Activated naive CD4-positive, alpha-beta T cell treated with anti-CD3 and anti-CD28 coated beads, Interleukin-2, amount 10 ng/mL, durations not matched to agents 7 days and 5 days (primary cell): ENCODE measurements at places on chromosomes 2 and 18.

DNA sequence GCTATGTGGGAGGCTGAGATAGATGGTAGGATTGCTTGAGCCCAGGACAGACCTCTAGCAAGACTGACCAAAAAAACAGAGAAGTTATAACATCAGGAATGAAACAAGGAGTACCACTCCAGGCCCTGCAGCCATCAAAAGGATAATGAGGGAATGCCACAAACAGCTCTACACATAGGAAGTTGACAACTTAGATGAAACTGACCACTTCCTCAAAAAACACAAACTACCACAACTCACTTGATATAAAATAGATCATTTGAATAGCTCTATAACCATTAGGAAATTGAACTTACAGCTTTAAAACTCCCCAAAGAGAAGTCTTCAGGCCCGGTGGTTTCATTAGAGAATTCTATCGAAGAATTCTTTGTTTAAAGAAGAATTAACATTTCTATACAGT is 12.9 kb upstream of the ESPNL start:
- no peak for DNase-seq

- peak; percentile 37 for DNase-seq
Observed at GRCh38 chr18:9708057-9708433, at the start of gene RAB31. TSS of gene RAB31 (plus strand) at chr18:9708301. CDS start at chr18:9708406, 105 bp downstream.

DNA sequence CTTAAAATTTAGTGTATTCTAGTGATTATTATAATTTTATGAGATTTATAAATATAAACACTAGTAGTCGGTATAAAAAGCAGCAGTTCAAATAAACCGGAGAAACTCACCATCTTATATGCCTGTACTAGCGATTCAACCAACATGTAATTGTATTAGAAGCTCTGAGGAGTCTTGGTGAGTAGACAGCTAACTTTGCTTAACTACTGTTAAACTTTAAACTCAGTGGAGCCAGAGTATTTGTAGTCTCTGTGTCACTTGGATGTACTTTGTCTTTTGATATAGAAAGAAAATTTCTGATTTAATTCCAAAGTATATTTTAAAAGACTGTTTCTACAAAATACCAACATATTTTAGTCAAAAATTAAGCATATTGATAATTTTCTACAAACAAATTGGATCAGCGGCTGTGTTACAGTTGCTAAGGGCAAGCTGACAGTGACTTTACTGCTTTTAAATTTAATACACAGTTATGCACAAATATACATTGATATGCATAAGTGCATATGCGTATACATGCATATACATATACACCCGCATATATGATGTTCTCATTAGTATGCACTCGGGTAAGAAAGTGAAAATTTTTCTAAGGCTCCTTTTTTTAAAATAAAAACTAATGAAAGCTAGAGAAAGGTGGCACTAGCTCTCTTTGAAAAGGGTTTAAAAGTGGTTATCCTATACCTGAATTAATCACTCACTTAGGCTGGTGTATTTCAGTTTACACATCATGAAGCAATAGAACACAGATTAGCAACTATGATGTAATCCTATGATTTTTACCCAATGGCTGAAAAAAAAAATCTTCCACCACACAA is 374.5 kb downstream of the NCKAP5 start:
- DNase-seq = no peak

GRCh38 chr18:24731158-24731557 is 270.7 kb downstream of the HRH4 start:
- DNase-seq = no peak

DNA sequence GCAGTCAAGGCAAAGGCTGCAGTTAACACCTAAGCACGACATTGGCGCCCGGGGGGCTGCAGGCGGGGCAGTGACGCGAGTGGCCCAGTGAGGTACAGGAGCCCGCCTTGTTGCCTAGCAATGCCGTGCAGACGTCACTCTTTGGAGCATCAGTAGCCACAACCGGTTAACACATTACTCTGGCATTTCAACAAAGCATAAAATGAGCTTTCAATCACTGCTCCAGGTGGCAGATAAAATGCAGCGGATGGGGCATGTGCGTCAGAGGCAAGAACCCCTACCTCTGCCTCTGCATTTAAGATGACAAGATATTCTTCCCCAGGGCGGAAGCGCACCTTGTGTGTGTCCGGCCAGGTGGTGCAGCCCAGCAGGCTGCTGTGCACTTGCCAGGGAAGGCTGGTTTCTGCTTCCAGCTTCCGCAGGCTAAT is 139.4 kb downstream of the MTCL1 start:
- no peak for DNase-seq

GRCh38 chr2:149650006-149650405 is 62.4 kb upstream of the MMADHC start:
- no peak for DNase-seq

DNA sequence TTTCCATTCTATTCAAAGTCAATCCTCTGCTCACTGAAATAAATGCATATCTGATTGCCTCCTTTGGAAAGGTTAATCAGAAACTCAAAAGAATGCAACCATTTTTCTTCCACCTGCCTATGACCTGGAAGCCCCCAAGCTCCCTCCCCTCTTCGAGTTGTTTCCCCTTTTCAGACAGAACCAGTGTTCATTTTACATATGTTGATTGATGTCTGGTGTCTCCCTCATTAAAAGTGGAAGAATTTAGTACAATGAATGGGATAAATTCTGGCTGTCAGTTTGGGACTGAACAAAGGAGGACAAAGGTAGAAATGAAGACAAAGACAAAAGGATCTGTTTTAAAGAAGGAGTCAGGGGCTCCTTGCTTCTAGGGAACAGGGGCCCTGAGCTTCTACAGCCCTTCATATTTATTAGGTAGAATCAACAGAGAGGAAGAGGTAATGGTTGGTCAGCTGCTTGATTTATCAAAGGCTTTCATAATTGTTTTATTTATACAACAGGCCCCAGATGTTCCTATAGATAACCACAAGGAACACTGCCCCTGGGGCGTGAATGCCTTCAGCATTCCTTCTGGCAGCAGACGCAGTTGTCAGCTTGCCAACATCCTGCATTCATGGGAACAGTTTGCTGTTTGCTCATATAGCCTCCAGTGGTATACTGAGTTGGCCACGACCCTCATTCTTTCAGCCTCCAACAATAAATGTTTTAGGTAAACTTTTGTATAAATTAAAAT is 949.8 kb upstream of the LRATD1 start:
- DNase-seq = no peak

- DNase-seq = no peak
Observed at GRCh38 chr2:74887960-74888700, 54.2 kb downstream of the HK2 start.

GRCh38 chr18:50388988-50389387 is 14.1 kb downstream of the SKA1 start:
- DNase-seq = no peak

- DNase-seq = peak; percentile 22
Observed at GRCh38 chr2:172083628-172084394, 1.5 kb upstream of the DLX1 start.

- no peak for DNase-seq
Observed at GRCh38 chr2:127580167-127581049, 44.9 kb downstream of the MYO7B start.

DNA sequence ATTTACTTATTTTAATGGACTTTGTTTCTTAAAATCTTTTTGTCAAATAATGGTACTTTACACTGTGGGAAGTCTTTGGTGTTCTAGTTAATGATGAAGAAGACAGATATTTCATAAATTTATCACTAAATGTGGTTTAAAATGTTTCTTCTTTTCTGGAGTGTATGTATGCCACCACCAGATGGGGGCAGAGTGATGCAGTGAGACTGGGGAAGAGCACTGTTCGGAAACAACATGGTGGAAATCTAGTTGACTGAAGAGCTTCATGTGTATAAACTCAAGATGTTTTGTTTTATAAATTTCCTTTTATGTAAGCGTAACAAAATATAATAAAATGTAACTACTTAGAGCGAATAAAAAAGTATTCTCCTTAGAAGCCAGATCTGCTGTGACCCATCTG is 195.1 kb downstream of the KCNE4 start:
- DNase-seq = no peak

GRCh38 chr2:53422979-53423378 is 344.6 kb upstream of the CHAC2 start:
- peak; percentile 27 for DNase-seq

DNA sequence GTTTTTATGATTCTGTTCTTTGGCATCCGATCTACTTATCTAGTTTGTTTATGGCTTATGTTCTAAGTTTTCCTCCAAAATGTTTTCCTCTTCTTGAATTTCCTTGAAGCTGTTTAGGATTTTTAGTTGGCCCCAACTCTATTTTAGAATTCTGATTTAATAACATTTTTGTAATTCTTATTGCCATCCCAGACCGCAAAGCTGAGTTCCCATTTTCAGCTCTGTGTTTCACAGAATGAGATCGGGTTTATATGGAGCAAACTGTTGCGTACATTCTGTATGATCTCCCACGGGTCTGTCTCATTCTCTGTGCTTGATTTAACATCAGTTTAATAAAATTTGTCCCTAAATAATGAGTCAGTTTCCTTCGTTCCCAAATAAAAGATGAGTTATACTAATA is 59.3 kb downstream of the DPP4 start:
- DNase-seq = no peak

- DNase-seq = no peak
Observed at GRCh38 chr2:173829727-173830126, 135.4 kb downstream of the SP3 start.

DNA sequence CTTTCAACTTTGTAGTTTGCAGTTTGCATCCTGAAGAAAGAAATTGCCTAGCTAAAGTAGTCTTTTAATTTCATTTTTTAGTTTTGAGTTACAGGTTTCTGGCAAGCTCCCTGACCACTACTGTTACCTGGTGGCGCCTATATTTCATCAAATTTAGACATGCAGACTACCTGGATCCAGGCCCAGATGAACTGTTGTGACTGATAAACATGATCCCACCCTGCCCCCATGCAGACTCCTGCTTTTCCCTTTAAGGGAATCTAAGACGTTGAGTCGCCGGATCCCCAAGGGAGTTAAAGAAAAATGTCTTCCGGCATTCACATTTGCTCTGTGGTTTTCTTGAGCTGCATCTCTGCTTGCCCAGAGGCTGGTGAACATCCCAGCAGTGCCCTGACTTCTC is 22.2 kb downstream of the METAP1D start:
- no peak for DNase-seq

DNA sequence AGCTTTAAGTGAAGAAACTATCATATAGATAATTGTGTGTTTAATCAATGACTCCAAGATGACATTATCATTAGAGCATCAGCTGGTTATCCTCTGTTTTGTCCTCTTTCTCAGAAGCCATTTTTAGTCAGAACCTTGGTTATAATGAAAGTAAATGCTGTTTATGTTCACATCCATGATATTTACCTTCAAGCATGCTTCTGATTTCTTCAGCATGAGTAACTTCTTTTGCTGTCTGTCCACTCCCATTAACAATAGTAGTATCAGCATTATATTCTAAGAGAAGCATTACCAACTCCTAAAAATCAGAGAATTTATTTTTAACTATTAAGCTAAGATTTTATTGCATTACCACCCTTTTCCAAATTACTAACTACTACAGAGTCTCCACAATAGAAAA is 56.3 kb downstream of the OSBPL1A start:
- DNase-seq = no peak

DNA sequence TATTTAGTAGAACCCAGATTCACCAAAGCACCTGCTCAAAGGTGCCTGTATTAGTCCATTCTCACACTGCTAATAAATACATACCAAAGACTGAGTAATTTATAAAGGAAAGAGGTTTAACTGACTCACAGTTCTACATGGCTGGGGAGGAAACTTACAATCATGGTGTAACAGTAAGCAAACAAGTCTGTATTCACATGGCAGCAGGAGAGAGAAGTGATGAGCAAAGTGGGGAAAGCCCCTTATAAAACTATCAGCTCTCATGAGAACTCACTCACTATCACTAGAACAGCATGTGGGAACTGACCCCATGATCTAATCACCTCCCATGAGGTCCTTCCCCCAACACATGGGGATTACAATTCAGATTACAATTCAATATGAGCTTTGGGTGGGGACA is 28.0 kb upstream of the DDX18 start:
- no peak for DNase-seq

DNA sequence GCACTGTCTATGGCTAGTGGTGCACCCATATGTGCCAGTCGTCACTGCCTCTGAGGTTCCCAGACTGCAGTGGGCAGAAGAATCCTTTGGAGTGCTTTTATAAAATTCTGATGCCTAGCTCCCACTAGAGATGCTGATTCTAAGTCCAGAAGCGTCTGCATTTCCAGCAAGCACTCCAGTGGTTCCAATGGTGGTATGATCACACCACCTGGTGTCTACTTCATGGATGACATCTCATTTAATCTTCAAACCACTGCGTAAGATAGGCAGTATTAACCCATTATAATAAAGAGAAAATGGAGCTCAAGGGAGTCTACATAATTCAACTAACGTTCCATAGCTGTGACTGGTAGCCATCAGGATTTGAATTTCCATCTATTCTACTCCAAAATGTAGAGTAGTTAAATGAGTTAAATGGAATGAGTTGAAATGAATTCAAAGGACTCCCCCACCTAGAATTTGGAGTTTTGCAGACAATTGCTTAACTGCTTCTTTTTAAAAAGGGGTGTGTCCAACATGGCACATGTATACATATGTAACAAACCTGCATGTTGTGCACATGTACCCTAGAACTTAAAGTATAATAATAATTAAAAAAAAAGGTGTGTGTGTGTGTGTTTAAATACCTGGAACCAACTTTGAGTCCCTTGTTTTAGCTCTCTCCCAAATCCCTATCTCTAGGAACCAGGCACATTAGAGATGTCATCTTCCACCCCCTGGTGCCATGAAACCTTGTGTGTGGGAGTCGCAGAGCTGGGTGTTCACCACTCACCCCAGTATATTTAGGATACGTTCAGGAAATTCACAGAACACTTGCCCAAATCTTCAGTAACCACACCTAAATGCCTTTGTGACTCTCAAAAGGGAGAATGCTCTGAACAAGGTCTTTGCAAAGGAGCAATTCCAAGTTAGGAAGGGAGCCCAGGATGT is 14.1 kb downstream of the LAMA3 start:
- DNase-seq = peak; percentile 44

DNA sequence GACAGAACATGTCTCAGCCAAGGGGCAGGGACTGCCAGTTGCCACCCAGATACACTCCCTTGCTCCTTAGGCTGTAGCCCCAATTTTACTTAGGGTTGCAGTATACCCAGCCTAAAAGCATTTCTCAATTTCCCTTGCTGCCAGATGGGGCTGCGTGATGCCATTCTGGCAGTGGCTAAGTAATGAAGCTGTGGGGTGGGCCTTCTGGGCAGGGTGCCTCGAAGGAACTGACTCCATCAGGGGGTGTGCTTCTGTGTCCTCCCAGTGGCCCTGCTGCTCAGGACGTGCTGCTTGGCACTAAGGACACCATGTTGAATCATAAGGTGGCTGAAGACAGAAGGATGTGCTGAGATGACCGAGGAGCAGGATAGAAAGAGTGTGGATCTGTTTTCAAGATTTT is 74.2 kb downstream of the VWA3B start:
- no peak for DNase-seq
